D341Med (cell line): ENCODE measurements at places on chromosomes 16 and 17.

- no peak for DNase-seq
Observed at GRCh38 chr16:30068750-30069610, 3.4 kb downstream of the ALDOA start.

- no peak for DNase-seq
Observed at GRCh38 chr17:38898812-38899348, 26.5 kb upstream of the LASP1NB start.

DNA sequence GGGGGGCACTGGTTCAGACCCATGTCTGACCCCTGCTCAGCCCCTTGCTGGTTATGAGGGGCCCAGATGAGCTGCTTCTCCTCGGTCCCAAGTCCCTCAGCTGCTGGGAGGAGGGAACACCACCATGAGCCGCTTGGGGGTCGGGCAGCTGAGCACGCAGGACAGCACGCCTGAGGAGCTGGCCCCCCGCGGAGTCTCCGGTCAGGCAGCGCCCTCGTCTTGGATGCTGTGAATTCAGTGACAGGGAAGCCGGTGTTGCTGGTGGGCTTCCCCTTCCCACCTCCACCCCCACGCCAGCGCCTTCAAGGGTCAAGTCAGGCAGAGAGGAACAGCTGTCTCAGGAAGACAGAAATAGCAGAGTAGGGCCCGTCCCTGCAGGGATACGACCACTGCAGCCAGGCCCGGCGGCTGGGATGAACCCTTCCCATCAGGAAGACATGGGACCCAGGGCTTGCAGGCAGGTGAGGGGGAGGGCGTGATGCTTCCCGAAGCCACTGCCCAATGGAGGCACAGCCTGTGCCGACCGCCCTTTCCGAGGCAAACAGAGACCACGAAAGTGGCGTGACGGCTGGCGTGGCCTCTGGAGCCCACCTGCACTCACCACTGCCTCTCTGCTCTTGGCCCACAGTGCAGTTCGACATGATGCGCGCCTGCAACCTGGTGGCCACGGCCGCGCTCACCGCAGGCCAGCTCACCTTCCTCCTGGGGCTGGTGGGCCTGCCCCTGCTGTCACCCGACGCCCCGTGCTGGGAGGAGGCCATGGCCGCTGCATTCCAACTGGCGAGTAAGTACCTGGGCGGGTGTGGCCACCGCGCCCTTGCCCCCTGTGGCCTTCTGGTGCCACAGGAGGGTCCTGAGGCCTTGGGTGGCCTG, 8.1 kb downstream of the TMEM204 start:
- DNase-seq, result no peak

- DNase-seq, result peak; percentile 77
Observed at GRCh38 chr17:17749025-17749772, 67.9 kb downstream of the RAI1 start.

DNA sequence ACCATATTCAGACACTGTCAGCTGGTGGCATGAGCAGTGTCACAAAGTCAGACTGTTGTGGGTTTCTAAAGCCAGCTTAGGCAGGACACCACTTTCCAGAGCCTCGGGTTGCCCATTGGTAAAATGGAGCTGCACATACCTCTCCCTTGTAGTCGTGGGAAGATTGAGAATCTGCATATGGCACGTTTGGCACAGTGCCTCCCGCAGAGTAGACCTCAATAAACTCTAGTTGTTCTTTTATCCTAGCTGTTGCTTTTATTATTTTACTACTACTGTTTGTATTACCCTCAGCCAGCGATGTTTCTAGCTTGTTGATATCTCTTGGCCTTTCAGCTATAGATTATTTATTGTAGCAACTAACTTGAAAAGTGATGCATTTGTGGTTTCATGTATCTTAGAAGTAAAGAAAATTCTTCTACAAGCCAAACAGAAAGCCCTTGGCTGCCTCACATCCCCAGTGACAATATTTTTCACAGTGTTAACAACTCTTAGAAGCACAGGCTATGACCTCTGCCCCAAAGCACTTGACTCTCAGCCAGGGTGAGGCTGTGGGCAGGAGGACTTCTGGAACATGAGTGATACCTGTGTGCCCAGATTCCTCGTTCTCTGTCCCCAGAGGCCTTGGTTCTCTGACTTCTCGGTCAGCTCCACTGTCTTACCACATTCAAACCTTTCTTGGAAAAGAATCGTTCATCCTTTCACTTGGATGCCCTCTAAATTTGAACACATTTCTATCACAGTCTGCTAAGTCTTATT, 351.6 kb downstream of the SNX29 start:
- DNase-seq, result no peak

DNA sequence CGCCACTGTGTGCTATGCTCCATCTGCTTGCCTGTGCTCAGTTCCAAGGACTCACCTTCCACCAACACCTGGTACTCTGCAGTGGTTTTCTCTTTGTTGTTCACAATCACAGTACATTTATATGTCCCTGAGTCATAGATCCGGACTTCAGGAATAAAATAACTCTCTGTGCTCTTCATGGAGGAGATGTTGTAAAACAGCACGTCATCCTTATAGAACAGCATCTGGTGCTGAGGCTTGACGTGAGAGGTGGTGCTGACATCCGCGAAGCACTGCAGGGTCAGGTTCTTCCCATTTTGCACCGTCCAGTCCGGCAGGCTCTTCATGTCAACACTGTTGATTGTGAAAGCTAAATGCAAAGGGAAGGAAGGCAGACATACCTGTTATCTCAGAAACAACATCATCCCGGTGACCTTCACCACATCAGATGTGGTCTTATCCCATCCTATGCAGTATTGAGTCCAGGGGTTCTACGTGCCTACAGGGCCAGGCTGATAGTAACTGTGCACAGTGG, 12.8 kb downstream of the PECAM1 start:
- DNase-seq, result no peak

GRCh38 chr16:71882505-71883167, 1.3 kb downstream of the ZNF821 start:
- peak; percentile 65 for DNase-seq

GRCh38 chr17:79160980-79161636, 86.5 kb downstream of the ENGASE start:
- no peak for DNase-seq

- DNase-seq, result no peak
Observed at GRCh38 chr16:10314811-10315210, 71.0 kb upstream of the ATF7IP2 start.

DNA sequence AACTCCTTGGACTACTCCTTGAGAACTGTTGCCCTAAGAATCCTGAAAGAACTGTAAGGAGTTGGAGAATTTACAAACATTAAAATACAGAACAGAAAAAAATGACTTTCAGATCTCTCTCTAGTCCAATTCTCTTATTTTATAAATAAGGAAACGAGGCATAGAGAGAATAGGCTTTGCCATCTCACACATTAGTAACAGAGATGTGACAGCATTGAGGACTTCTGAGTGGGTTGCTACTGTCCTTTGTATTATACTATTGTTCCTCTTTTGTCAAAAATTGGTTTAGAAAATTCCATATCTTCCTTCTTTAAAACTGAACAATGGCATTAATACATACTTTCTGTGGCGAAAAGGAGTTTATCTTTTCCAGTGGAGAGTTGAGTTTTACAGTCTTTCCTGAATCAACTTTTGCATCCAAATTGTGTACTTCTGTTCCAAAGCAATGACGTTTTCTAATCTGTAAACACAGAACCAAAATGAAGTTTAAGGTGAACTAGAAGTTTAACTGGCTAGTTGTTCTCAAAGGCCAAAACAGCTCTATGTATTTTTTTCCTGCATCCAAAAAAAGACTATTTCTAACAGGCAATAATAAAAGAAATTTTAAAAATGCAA, 16.5 kb downstream of the BRIP1 start:
- DNase-seq, result no peak

DNA sequence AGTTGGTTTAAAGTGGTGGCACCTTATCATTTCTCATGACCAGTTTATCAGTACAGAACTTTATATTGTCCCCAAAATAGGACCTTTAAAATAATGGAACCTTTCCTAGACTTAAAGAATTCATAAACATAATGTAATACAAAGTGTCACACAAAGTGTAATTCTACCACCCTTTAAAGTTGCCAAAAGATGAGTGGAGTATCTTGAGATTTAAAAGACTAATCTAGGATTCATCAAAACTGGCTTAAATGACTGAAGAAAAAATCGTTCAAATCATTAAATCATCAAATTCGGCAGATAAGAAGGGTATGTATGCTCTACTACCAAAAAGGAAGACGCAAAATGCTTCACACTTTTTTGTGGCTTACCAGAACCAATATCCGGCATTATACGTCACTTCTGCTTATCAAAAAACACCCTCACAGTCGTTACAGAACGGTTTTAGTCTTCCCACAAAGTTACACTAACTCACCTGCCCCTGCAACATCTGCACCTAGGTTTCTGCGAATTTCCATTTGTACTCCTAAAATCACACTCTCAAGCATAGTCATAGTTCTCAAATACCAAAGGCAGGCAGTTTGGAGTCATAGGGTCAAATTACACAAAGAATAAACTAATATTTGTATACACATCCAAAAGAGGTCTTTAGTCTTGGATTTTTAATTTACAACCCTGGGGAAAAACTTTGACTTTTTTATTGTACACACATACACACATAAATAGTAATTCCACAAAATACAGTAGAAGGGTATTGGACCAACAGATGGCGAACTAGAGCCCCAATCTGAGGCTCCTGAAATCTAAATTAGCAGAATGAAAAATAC, 1.4 kb upstream of the KANSL1 start:
- peak; percentile 53 for DNase-seq

- peak; percentile 73 for DNase-seq
Observed at GRCh38 chr17:2025622-2026309, 632 bp upstream of the RTN4RL1 start.

DNA sequence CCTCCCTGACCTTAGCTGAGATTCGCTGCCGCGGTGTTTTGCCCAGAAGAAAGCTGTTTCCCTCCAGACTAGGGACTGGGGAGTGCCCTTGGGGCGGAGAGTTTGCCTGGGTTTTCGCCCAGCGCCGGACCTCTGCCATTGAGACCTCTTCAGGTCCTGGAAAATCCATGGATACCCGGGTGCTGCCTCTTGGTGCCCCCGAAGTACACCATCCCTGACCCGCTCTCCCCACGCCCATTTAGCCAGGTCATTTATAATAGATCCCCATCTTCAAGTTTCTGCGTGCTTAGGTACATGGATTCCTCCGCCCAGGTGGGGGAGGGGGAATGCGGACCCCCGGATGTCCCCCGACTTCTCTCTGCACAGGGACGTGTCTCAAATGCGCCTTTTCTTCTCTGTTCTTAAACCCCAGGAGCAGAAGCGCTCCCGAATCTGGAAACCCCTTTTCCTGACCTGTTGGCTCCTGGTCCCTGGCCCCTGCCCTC, 15.0 kb upstream of the CBX8 start:
- DNase-seq, result no peak

GRCh38 chr17:7523033-7523432, 25.8 kb upstream of the TNFSF12 start:
- DNase-seq, result no peak

DNA sequence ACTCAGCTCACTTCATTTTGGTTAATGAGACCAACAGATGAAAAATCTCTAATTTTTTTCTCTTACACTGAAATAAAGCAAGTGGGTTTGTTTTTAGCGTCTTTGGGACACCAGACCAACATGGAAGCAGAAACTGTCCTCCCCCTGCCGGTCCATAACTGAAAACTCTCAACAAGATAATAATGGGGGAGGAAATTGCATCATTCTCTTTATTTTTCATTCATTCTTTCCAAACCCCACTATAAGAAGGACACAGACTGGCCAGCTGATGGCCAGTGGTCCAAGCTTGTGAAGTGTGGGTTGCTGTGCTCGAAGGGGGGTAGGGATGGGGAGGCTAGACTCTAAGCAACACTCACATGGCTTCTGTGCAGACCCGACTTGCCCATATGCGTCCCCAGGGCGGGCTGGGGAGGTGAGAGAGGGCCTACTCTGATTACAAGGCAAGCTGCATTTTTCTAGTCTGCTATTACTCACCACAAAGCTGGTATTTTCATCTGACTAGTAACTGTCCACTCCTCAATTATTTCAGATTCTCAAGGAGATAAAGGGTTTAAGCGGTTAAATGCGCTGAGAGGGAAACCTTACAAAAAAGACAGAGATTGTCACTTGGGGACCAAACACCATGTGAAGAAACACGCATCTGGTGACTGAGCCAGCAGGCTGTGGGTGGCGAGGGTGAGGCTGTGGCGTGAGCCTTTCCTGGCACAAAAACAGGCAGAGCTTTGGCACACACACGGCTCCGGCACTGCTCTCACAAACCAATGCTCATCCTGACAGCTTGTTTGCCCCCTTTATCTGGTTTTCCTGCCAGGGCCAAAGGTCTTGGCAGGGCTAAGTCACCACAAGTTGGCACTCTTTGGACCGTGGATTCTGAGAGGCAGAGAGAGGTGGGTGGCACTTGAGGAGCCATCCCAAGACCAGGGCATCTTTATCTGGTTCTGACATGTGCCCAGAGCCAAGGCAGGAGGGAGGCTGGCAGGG, 38.2 kb downstream of the MARF1 start:
- DNase-seq, result no peak

GRCh38 chr16:85556456-85557082, 56.6 kb upstream of the GSE1 start:
- DNase-seq, result peak; percentile 66

DNA sequence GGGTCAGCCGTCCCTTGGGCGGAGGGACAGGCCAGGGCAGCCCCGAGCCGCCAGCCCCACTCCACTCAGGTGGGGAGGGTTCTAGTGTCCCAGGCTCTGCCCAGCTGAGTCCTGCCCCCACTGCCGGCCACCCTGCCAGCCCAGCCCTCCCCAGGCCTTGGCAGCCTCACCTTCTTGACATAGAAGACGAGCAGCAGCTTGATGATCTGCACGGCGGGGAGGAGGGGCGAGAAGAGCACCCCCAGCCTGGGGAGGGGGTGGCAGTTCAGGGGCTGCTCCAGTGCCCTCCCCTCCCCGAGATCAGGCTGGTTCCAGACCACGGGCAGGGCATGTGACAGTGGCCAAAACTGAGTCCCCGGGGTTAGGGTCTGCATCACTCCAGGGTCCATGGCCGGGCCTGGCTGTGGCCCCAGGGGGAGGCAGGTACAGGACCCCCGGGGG, 9.7 kb downstream of the TMC6 start:
- no peak for DNase-seq

GRCh38 chr16:12099451-12100123, 123.1 kb downstream of the SNX29 start:
- no peak for DNase-seq

DNA sequence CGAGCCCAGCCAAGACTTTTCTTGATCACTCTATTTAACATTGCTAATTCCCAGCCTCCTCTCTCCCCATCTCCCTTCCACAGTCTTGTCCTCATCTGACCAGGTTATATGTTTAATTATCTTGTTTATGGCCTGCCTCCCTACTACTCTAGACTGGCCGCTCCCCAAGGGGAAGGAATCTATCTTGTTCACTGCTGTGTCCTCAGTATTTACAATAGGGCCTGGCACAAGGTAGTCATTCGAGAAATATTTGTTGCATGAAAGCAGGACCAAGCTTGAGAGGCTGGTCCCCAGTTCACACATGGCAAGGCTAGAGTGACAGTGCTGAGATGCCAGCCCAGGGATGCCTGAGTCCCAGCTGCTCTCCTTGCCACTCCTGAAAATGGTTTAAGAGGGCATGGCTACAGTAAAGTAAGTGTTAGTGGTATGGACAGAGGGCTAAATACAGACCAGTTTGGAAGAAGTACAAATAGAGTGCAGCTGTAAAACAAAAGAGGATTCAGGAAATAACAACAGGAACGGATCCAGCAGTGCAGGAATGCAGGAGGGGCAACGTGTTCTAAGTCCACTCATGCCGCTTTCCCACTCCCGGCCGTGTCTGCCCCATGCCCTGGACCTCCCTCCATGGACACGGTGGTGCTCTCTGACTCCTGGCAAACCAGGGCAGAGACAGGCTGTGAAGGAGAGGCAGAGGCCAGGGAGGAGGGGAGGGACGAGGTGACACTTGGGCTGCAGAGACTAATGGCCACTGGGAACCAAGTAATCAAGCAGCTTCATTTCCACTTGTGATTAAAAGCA, 65.6 kb downstream of the TOM1L2 start:
- no peak for DNase-seq

GRCh38 chr17:80860703-80861417, 130.8 kb upstream of the CHMP6 start:
- DNase-seq, result no peak
